PC-3 (cell line): ENCODE measurements at places on chromosomes 6 and 20. TPM values are rescaled to one million over a fixed set of nuclear protein-coding genes. Genes with fewer than 3 reads are reported as not detected.

DNA sequence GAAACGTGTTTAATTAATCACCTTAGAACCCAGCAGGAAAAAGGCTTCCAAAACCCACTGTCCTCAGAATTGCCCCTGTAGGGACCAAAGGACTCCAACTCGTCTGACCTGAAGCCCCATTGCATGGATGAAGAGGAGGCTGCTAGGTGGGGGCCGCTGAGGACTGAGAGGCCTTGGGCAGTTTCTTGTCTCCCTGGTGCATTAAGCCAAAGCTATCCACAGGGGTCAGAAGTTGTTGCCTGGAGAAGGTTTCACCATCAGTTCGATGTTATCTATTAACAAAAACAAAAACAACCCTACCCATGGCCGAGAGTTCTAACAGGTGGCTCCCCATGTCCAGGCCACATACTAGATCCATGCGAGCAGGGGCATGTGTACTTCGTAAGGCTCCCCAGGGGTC, 120.9 kb upstream of the CD93 start:
- H3K36me3 ChIP-seq = no peaks in the 10 kb centered on the region
- H3K4me3 ChIP-seq = no peak overlapping the region
- no peak for DNase-seq
- H3K27me3 ChIP-seq = peaks cover 10% of the 10 kb centered on the region; the same call in 1 of the 2 replicates
- H3K27ac ChIP-seq = no peak overlapping the region
- peaks cover 10% of the 10 kb centered on the region; the same call in 1 of the 2 replicates for H3K4me1 ChIP-seq

GRCh38 chr20:62288535-62289105, 14.2 kb upstream of the ADRM1 start:
- no peaks in the 10 kb centered on the region for H3K27me3 ChIP-seq
- peaks cover 6% of the 10 kb centered on the region; the same call in 1 of the 2 replicates for H3K36me3 ChIP-seq
- no peaks in the 10 kb centered on the region for H3K4me1 ChIP-seq
- DNase-seq = no peak

DNA sequence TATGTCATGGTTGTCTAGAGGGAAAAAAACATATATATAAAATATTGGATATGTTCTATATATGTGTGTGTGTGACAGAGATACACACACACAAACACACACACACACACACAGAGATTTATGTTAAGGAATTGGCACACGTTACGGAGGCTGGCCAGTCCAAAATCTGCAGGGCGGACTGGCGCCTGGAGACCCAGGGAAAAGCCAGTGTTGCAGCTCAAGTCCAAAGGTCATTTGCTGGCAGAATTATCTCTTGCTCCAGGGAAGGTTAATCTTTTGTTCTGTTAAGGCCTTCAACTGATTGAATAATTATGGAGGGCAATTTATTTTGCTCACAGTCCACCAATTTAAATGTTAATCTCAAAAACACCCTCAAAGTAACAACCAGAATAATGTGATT, 37.5 kb upstream of the PDE7B start:
- no peaks in the 10 kb centered on the region for H3K36me3 ChIP-seq
- DNase-seq = no peak
- H3K4me1 ChIP-seq = peaks cover 6% of the 10 kb centered on the region
- no peak overlapping the region for H3K4me3 ChIP-seq
- H3K27ac ChIP-seq = no peak overlapping the region

GRCh38 chr20:61891916-61892649, 173.6 kb downstream of the TAF4 start:
- H3K36me3 ChIP-seq = no peaks in the 10 kb centered on the region
- no peaks in the 10 kb centered on the region for H3K4me1 ChIP-seq
- H3K27ac ChIP-seq = no peak overlapping the region
- no peak for DNase-seq

DNA sequence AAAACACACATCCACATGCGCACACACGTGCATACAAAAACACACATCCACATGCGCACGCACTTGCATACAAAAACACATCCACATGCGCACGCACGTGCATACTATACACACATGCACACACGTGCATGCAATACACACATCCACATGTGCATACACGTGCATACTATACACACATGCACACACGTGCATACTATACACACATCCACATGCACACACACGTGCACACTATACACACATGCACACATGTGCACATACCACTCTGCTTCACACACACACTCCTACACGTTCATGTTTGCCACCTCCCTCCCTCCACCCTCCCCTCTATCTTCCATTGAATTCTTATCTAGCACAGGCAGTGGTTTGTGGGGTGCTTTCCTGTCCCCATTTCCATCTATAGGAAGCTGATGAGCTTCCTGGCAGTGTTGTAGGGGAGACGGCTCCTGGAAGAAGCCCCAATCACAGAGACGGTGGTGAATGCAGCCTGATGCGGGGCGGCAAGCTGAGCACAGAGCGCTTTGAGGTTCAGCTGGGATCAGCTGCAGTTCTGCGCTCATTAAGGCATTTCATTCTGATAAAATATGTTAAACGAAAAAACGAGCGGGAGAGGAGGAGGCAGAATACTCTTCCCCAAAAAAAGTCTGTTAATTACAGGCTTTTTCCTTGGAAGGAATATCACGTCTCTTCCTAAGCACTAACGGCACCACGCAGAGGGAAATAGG, 287.7 kb downstream of the TAF4 start:
- DNase-seq = no peak
- peaks cover 75% of the 10 kb centered on the region for H3K27me3 ChIP-seq
- no peak overlapping the region for H3K27ac ChIP-seq
- H3K4me1 ChIP-seq = no peaks in the 10 kb centered on the region

CUL9 gene
- total RNA-seq = 30.4 and 43.8 TPM in 2 replicates
